ENCODE measurements at places on chromosomes 13 and 19.
A peak's percentile ranks its signal among the peaks of the same experiment; 100 is the strongest.

DNA sequence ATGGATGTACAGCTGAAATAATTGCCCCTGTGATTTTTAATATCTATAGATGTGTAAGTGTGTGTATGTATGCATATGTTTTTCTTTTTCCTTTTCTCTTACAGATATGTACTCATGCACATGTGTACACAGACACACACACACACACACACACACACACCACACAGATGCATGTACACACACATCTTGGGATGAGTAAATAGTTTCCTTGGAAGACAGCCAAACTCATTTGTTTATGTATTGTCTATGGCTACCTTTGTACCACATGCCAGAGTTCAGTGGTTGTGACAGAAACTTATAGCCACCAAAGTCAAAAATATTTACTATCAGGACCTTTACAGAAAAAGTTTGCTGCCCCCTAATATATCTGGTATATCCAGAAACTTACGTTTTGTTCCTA is 192.6 kb downstream of the MAB21L1 start:
- no peak for DNase-seq

DNA sequence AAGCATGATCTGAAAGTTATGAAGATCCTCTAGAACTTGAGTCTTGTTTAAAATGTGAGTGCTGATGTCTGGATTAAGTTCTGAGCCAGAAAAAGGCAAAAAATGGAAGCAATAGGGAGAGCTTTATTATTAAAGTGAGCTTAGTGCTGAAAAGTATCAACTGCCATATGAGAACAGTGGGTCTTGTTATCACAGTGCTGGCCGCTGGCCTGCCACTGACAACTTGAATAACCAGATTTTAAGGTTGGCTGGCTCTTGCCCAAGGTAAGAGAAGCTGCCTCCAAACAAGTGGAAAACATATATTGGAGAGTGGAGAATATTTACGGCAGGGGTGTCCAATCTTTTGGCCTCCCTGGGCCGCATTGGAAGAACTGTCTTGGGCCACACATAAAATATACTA is 33.9 kb downstream of the NUFIP1 start:
- DNase-seq: no peak

GRCh38 chr19:7916103-7916954 is 1.7 kb downstream of the TGFBR3L start:
- DNase-seq: peak; percentile 56

GRCh38 chr13:113833111-113833830 is 30.6 kb downstream of the GAS6 start:
- DNase-seq: no peak

- no peak for DNase-seq
Measured at GRCh38 chr19:56601375-56601774, 6.3 kb downstream of the ZNF71 start.

DNA sequence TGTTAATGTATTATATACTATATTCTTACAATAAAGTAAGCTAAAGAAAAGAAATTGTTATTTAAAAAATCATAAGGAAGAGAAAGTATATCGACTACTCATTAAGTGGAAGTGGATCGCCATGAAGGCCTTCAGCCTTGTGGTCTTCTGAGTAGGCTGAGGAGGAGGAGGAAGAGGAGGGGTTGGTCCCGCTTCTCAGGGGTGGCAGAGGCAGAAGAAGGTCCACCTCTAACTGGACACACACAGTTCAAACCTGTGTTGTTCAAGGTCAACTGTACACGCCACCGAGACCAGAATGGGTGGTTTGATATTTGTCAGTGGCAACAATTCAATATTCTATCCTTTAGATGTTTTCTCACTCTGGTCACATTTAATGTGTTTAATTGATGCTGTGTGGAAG is 67.2 kb downstream of the ALOX5AP start:
- peak; percentile 24 for DNase-seq

GRCh38 chr13:51397262-51397941 is 55.4 kb downstream of the INTS6 start:
- DNase-seq: no peak

- DNase-seq: no peak
Measured at GRCh38 chr19:12880551-12881171, 588 bp downstream of the DNASE2 start.

- DNase-seq: no peak
Measured at GRCh38 chr13:106484537-106485193, 50.8 kb downstream of the EFNB2 start.

DNA sequence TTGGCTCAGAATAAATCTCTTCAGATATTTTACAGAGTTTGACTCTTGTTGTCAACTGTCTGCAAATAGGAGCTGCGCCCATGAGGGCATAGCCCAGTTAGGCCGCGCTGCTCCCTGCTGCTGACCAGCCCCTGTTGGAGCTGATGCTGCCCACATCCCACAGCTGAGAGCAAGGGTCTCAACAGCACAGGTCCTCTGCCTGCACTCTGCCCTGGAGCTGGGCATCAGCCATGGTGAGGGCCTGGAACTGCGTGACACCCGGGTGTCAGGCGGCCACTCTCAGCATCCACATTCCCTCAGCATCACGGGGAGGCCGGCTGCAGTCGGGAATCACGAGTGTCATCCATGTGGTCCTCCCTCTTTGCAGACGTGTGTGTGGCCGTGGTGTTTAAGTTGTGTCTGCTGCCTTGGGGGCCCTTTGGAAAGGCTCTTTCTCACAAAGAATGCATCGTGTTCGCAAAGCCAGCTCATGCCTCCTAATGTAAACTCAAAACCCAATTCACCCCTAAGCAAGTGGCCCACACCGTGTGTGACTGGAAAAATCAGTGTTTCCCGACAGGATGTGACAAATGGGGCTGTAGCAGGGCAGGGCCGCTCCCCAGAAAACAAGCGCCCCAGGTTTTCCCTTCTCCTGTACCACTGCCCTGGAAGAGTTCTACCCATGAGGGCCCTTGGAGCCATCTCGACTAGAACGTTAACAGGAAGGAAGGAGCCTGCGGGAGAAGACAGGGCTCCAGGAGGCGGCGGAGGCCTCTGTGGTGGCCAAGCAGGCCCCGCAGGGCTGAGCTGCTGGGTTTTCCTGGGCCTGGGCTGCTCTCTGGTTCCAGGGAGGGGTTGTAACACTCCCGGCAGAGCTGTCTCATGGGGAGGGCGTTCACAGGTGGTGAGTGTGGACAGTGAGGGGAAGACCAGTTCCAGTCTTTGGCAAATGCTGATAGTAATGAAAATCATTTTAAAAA is 20.3 kb downstream of the ATP11A start:
- DNase-seq: no peak

DNA sequence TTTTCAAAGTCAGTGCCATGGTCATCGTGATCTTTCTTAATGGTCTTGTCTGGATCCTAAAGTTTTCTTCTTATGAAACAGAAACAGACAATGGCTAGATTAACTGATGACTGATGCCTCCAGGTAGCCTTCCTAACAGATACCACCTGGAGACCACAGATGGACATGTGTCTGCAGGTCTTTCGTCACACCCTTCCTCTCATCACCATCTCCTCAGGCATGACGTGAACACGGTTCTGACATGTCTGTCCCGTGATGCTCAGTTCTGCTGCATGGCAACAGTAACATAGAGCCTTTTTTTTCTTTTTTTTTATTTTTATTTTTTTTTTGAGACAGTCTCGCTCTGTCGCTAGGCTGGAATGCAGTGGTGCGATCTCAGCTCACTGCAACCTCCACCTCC is 13.1 kb upstream of the LAMP1 start:
- DNase-seq: no peak

- DNase-seq: no peak
Measured at GRCh38 chr13:20131057-20131832, 29.6 kb downstream of the GJA3 start.

DNA sequence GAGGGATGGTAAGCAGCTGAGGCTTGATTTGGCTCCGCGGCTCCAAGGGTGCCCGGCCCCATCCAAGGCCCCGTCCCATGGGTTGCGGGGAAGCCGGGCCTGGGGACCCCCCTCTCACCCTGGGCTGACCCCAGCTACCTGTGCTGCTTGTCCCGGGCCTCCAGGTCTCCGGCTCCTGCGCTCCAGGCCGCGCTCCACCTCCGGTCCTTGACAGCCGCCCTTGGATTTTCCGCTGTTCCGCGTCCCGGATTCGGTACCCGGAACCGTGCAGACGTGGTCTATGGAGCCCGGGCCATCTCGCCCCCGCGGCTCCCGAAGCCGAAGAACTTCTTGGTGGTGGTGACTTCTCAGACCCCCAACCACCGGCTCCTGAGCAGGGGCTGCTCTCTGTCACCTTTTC is 48.3 kb upstream of the C1QTNF9B start:
- no peak for DNase-seq

- no peak for DNase-seq
Measured at GRCh38 chr13:66940113-66940512, 290.0 kb downstream of the PCDH9 start.

- no peak for DNase-seq
Measured at GRCh38 chr13:34553376-34553775, 388.7 kb upstream of the NBEA start.

DNA sequence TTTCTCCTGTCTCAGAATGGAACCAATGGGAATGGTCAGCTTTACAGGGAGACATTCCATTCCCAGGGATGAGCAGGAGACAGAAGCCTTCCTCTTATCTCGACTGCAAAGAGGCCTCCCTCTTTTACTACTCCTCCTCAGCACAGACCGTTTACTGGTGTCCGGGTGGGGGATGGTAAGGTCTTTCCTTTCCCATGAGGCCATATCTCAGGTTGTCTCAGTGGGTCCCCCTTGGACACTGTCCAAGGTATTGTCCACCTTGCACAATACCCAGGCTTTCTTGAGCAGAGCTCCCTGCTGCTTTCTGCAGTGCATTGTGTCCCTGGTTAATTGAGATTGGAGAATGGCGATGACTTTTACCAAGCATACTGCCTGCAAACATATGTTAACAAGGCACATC is 7.5 kb upstream of the ZNF808 start:
- no peak for DNase-seq

DNA sequence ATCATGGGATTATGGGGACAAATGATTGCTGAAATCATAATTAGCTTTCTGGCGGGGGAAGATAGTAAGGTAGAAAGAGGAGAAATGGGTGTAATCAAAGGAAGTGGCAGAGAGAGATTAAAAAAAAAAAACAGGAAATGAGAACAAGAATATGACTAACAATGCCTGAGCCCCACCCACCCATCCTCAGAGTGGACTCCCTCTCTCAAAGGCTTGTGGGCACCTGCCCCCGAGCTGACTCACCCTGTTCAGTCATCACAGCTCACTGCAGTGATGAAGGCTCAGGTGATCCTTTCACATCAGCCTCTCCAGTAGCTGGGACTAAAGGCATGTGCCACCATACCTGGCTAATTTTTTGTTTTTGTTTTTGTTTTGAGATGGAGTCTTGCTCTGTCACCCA is 26.4 kb upstream of the TPT1 start:
- DNase-seq: peak; percentile 83

DNA sequence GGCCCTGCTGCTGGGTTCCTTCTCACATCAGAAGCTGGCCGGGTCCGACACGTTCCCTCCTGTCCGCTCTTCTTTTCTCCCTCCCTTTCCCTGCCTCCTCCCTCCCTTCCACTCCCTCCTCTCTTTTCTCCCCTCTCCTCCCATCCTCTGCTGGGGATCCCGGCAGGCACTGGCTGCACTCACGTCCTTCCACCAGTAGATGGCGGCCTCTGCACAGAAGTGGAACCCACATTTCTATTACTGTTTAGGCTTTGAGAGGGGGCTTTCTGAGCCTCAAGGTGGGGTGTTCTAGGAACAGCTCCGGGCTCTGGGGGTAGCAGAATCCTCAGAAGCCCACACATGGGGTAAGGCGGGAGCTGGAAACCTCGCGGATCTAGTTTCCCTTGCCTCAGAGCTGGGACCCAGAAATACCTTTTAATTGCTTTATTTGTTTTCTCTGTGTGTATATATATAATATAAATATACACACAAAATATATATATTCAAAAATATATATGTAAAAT is 294.2 kb downstream of the ZNF536 start:
- peak; percentile 51 for DNase-seq

- DNase-seq: no peak
Measured at GRCh38 chr19:12272980-12273901, 21.4 kb downstream of the ZNF44 start.

- DNase-seq: peak; percentile 92
Measured at GRCh38 chr19:6803036-6803404, 30.5 kb downstream of the VAV1 start.

DNA sequence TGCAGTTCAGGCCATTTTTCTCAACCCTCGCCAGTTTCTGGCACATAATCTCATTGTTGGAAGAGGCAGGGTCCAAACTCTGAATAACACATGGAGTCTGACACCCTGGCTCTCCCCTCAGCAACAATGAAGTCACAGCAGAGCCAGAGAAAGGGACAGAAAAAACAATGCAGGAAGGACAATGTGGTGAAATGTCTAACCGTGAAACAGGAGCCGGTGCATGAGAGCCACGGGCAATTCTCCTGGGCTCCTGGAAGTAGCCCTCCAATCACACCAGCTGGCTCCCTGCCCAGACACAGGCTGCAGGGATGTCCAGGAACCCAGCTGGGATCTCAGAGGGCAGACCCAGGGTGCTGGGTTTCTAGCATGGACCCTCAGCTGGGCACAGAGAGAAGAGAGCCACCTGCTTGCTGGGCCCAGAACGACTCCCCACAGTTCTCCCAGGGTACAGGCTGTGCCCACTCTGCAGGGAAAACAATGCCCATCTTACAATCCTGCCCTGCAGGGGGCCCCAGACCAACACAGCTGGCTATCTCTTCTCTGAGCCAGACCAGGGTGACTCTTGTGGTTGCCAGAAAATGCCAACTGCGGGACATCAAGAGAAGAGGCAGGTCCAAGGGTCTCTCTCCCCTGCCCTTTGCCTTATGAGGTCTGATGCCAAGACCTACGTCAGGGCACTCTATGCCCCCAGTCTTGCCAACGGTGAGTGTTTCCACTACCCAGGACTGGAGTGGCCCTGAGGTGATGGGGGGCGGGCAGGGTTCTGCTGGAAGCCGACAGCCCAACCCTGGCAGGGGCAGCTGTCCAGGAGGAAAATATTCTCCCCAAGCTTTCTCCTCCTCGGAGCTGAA is 64.5 kb downstream of the CEBPG start:
- no peak for DNase-seq

GRCh38 chr19:42175952-42176648 is 41.4 kb downstream of the DEDD2 start:
- DNase-seq: peak; percentile 28

DNA sequence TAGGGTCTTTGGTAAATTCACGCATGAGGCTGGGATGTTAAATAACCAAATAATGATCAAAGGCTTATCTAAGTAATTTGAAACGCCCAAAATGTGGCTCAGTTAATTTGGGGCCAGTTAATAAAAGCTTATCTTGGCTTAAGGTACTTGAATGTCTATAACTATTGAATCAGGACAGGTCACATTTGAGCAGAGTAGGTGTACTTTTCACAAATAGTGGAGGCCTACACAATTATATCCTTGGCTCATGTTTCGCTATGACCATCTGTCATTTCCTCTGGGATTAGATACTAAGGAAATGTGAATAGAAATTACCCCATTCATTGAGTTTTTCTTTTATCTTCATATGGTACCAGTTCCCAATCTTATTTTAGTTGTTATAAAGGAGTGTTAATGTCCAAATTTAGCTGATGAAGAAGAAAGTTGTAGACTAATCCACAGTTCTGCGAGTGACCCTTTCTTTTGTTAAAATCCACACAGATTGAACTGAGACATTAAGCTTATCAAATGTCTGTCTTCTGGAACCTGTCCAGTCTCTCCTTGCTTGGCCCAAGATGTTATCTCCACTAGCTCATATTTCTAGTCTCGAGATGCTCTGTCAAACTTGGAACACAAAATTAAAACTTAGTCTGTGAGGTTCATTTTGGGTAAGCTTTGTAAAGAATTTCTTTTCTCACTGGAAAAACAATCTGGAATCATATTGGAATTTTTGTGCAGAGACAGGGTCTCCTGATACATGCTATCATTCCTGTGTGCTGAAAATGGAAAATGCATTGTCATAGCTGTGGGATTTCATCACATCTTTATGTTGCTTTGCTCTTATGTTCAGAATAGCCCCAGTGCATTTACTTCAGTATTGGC is 31.0 kb downstream of the SLAIN1 start:
- no peak for DNase-seq
